ENCODE measurements at places on chromosomes 2 and 18. TPM values are rescaled to one million over a fixed set of nuclear protein-coding genes. Genes with fewer than 3 reads are reported as not detected.

Gene TLX2
- not detected for polyA plus RNA-seq

GRCh38 chr2:3311601-3312000 is 66.0 kb downstream of the EIPR1 start:
- H3K4me1 ChIP-seq: no peaks in the 10 kb centered on the region
- no peak overlapping the region for H3K27ac ChIP-seq
- H3K4me3 ChIP-seq: no peak overlapping the region
- no peaks in the 10 kb centered on the region for H3K27me3 ChIP-seq
- DNase-seq: no peak

GRCh38 chr2:238305092-238305862 is 15.0 kb upstream of the TRAF3IP1 start:
- no peak for DNase-seq
- H3K27ac ChIP-seq: no peak overlapping the region
- no peaks in the 10 kb centered on the region for H3K27me3 ChIP-seq
- H3K36me3 ChIP-seq: no peaks in the 10 kb centered on the region
- no peaks in the 10 kb centered on the region for H3K4me1 ChIP-seq

DNA sequence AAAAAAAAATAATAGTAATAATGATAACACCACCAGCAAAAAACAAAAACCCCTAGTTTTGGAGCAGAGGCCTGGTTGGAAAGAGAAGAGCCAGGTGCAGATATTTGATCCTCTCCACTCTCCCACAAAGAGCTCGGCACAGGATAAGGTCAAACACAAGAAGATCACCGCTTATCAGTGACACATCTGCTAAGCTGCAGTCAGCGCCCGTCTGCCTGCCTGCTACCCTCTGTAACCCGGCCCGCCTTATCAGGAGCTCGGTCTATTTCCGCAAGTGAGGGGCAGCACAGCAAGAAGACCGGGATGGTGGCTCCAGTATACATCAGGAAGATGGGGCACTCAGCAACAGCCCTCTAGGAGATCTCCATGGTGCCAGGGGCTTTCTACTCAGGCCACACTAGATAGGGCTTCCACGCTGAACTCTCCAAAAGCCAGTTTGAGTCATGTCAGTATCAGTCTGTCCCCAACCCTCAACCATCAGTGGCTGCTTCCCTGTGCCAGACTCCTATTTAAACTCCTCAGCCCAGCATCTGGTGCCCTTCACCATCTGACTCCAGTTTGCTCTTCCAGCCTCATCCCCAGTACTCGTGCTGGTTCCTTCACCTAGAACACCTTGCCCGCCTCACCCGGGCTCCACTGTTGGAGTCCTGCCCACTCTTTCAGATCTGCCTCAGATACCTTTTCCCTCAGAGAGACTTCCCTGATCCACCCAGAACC is 67.3 kb upstream of the PPP1CB start:
- no peaks in the 10 kb centered on the region for H3K27me3 ChIP-seq
- no peak overlapping the region for H3K27ac ChIP-seq
- no peak for DNase-seq
- H3K36me3 ChIP-seq: no peaks in the 10 kb centered on the region
- no peak overlapping the region for H3K4me3 ChIP-seq

DNA sequence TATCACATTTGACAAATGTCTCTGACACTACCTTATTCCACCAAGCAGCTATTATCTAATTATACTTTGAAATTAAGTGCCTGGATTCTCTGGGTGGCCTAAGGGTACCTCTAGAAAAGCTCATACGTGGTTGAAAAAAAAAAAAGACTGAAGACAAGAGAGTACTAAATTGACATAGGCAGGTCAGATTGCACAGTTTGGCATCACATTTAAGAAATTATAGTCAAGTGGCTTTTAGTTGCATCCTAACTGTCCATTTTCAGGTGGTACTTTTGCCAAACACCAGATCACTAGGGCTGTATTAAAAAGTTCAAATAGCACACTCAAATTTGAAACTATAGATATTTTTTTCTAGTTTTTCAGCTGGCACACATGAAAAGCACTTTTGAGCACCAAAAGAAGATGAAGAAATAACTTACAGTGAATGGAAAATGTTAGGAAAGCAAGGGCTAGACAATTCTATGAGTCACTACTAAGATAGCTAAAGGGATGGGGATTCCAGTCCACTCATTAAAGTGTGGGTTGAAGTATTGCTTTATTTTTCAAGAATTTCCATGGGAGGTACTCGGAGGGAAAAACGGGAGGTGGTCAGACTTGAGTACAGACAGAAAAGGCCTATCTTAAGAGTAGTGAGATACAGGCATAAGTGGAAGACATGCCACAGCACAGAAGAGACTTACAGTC is 106.5 kb upstream of the COL5A2 start:
- no peaks in the 10 kb centered on the region for H3K27me3 ChIP-seq
- H3K27ac ChIP-seq: peak overlapping the region; percentile 88
- H3K4me3 ChIP-seq: peak overlapping the region; percentile 38
- DNase-seq: peak; percentile 94
- no peaks in the 10 kb centered on the region for H3K36me3 ChIP-seq

DNA sequence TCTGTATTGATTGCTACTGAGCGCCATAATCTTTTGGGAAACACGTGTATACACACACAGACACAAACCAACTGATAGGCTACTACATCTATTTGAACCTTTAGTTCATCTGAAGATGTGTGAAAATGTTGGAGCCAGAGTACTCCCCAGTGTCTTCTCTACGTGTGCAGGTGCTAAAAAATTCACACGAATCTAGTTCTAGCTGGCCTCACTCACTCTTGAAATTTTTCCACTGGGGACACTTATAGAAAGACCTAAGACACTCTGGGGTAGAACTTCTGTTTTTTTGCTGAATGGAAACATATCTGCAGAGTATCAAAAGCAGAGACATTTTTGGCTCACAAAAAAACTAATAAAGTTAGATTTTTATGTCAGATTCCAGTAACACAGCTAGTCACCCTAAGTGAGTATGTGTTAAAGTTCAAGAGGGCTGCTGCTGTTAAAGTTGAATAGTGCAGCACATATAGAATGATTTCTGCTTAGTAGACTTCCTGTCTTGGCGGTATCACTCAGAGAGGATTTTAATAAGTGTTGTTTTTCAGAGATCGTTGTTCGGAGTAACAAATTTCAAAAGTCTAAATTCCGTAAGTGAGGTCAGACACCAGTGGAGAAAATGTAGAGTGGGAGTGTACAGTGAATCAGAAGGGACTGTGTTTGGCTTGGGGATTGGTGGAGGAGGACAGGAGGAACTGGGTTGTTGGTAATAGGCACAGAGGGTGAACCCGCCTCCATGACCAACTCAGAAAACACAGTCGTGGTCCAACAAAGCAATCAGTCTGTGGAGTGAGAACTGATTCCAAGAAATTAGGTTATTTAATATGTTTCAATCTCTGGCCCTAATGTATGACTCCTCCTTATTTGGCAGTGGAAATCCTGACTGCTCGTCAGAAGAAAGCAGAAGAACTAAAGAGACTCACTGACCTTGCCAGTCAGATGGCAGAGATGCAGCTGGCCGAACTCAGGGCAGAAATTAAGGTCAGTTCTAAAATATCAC is 43.1 kb downstream of the KCTD18 start:
- H3K27me3 ChIP-seq: no peaks in the 10 kb centered on the region
- H3K27ac ChIP-seq: peak overlapping the region; percentile 79
- DNase-seq: peak; percentile 88
- H3K36me3 ChIP-seq: peaks cover 37% of the 10 kb centered on the region
- H3K4me1 ChIP-seq: peaks cover 16% of the 10 kb centered on the region

GRCh38 chr2:147273106-147273505 is 571.7 kb upstream of the ACVR2A start:
- H3K27me3 ChIP-seq: no peaks in the 10 kb centered on the region
- no peaks in the 10 kb centered on the region for H3K36me3 ChIP-seq
- H3K27ac ChIP-seq: no peak overlapping the region
- no peak overlapping the region for H3K4me3 ChIP-seq
- no peak for DNase-seq
- H3K4me1 ChIP-seq: no peaks in the 10 kb centered on the region
